ENCODE measurements at places on chromosomes 1 and 21.

DNA sequence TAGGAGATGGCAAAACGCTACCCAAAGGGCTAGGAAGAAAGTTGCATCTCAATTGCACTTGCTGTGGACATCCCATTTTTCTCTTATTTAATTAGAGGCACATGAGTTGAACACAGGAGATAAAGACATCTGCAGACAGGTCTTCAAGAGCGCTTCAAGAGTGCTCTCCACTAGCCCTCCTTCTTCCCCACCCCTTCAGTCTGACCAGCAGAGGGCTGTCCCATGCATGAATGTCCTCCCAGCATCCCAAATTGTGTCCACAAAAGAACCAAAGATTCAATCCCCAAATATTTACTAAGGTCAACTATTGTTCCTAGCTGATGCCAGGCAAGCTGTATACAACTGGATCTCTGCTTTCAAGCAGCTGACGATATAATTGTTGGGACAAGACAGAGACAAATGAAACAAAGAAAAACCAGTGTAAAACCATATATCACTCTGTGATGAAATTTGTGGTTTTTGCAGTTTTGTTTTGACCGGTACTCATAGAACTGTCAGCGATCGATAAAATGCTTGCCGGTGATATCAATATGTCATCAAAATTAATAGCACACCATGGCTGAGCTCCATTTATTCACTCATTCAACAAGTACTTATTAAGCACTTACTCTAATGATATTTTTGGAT, 174.2 kb downstream of the TNR start:
- no peak for DNase-seq

GRCh38 chr1:247906504-247907047, 11.2 kb downstream of the OR2W3 start:
- DNase-seq = peak; percentile 69

- no peak for DNase-seq
Measured at GRCh38 chr1:232556351-232556750, 73.6 kb downstream of the SIPA1L2 start.

GRCh38 chr1:93448292-93448982, 519 bp downstream of the FNBP1L start:
- DNase-seq = peak; percentile 23

- no peak for DNase-seq
Measured at GRCh38 chr1:151871284-151872030, 17.9 kb upstream of the THEM5 start.

GRCh38 chr1:53959664-53960250, 13.6 kb downstream of the LRRC42 start:
- peak; percentile 22 for DNase-seq

GRCh38 chr1:223720971-223721591, 8.7 kb downstream of the CAPN2 start:
- peak; percentile 84 for DNase-seq

DNA sequence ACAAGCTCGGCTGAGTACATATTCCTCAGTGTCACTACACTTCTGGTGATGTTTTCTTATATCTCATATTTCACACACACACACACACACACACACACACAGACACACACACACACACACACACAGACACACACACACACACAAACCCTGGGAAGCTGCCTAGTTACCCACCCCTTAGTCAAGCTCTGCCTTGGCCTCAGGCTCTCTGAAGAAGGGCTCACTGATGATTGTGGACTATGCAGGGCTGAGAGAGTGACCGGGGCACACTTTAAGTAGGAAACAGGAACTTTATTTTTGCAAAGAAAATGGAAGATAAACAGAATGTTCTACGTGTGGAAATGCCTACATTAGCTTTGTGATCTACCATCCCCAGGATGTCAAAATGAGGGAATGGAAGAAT, 19.2 kb upstream of the LCE2D start:
- no peak for DNase-seq

- DNase-seq = no peak
Measured at GRCh38 chr1:14971221-14971620, 182.3 kb upstream of the TMEM51 start.

- DNase-seq = no peak
Measured at GRCh38 chr1:23742670-23743286, 493 bp upstream of the ELOA start.

DNA sequence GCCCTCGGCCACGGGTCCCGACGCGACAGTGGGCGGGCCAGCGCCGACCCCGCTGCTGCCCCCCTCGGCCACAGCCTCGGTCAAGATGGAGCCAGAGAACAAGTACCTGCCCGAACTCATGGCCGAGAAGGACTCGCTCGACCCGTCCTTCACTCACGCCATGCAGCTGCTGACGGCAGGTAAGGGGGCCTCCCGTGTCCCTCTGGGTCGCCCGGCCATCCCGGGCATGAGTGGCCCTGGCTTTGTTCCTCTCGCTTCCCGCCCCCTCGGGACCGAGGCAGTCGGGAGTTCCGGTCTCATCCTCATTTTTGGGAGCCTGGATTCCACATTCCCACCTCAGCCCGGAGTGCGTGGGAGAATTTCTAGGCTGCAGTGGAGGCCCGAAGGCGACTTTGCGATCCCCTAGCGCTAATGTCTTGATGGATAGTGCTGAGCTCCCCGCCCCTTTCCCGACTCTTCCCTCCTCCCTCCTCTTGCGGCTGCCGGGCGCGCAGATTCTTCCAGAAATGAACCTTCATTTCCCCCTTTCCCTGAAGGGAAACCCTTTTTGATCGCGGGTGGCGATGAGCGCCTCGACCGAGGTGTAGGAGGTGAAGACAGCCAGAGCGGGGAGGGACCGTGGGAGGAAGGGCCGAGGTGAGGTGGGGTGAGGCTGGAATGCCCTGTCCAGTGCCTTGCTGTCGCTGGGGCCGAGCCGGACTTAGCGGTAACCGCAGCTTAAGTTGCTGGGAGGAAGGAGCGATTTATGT, 705 bp downstream of the KHDRBS1 start:
- peak; percentile 35 for DNase-seq

All from astrocyte of the spinal cord (primary cell).